M059J (cell line): ENCODE measurements at places on chromosomes 12 and 14. TPM values are rescaled to one million over a fixed set of nuclear protein-coding genes. Genes with fewer than 3 reads are reported as not detected.

The TAS2R9 gene
- not detected in 2 replicates for total RNA-seq

- DNase-seq: no peak
Observed at GRCh38 chr14:25841226-25841625, 756.6 kb downstream of the NOVA1 start.

The CARMIL3 gene
- not detected in 2 replicates for total RNA-seq

DNA sequence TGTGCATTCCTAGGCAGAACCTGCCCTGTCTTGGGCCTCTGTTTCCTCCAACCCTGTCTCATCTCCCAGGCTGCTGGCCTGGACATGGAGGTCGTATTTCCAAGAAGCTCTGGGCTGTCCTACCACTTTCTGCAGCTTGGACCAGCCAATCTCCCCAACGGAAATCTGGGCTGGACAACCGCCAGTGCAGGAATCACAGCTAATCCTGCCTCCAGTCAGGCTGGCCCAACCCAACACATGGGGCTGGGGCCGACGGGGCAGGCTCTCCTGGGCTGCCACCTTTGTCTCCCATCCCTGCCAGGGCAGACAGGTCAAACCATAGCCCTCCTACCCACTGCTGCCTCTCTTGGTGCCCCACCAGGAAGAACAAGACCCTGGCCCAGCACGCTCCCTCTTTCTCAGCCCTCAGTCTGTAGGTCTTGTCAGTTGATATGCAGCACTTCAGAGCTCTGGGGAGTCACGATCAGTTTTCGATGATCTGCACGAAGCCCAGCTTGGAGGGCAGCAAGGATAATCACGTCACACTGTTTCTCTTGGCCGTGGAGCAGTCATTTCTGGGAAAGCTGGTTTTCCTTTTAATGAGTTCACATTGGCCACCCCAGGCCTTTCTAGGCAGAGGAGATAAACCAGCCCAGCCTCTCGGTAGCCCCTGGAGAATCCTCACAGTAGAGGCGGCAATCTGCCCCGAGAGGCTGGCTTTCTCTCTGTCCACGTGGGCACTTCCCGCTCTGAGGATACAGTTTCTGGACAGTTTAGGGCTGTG lies 195.2 kb upstream of the PRMT8 start:
- peak; percentile 17 for DNase-seq

The LIN7A gene
- 1.3 and 1.9 TPM in 2 replicates for total RNA-seq

The CYP46A1 gene
- total RNA-seq: 0.02 TPM in 1 of 2 replicates, not detected in the other

The NAA30 gene
- total RNA-seq: 12.9 and 19.1 TPM in 2 replicates

DNA sequence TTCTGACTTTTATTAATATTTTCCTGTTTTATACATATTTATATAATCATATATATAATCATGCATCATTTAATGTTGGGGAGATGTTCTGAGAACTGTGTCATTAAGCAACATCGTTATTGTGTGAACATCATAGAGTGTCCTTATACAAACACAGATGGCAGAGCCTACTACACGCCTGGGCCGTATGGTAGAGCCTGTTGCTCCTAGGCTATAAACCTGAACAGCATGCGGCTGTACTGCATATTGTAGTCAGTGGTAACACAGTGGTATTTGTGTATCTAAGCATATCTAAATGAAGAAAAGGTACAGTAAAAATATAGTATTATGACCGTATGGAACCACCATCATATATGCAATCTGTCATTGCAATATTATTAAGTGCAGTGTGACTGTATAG lies 44.7 kb upstream of the BCL7A start:
- DNase-seq: no peak

The CD163 gene
- not detected in 2 replicates for total RNA-seq

DNA sequence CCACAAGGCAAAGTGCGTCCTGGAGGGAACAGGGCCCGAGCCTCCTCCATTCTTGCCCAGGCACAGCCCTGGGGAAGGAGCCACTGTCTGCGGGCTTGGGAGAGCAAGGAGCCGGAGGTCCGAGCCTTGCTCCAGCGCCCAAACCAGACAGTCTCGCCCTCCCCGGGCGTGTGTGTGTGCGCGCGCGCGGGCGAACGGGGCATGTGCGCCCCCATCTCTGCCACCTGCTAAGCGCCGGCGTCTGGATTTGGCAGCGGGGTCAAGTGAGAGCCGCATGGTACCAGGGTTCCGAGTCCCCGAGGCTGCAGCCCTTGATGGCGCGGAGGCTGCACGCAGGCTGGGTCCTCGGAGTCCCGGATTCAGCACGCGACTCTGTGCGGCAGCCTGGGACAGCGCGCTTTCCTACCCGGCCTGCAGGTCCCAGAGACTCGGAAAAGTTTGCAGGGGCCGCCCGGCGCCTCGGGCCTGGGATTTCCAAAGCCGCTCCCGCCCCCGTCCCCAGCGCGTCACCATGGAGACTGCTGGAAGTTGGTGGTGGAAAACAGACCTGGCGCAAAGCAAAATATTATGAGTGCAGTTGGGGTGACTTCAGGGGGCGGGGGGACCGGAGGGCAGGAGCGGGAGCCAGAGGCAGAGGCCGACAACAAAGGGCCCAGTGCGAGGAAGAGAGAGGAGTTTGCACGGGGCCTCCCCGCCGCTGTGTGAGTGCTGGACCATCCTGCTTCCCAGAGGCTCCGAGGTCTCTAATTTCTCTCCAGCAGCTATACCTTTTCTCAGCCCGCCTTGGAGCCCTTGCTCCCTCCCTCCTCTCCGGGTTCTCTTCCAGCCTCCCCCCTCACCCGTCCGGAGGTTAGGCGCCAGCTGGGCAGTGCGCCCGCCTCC lies 4.2 kb downstream of the RFX4 start:
- peak; percentile 16 for DNase-seq

- peak; percentile 44 for DNase-seq
Observed at GRCh38 chr14:92982956-92983355, 60.0 kb downstream of the CHGA start.

The DNAJC22 gene
- total RNA-seq: 8.2 and 12.3 TPM in 2 replicates

DNA sequence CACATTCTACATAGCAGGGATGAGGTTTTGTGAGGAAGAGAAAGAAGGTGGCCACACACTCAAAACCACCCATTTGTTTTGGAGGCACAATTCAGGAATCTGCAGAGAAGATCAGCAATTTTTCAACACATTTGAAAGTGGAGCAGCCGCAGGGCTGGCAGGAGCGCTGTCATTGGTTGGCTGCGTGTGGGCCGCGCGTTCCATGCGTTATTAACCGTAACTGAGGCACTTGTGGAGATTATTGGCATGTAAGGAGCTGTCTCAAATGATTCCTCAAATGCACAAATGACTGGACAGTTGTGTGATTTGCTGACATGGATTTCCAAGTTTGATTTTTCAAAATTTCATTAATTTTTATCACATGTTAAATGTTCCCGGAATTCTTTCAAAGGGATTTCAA lies 318.5 kb downstream of the TMEM132D start:
- no peak for DNase-seq

GRCh38 chr12:115023279-115024265 lies 339.6 kb upstream of the TBX3 start:
- DNase-seq: no peak

- no peak for DNase-seq
Observed at GRCh38 chr14:26206640-26207039, 391.2 kb downstream of the NOVA1 start.

The DLK1 gene
- total RNA-seq: not detected in 2 replicates
